Adipocyte (in vitro differentiated cells): ENCODE measurements at places on chromosomes 6 and 20.
A peak's percentile ranks its signal among the peaks of the same experiment; 100 is the strongest.

- DNase-seq, result no peak
These were observed 39.5 kb downstream of the UNC5CL start for GRCh38 chr6:40999569-40999968.

GRCh38 chr6:24918641-24919055 is 17.1 kb downstream of the RIPOR2 start:
- DNase-seq, result no peak

DNA sequence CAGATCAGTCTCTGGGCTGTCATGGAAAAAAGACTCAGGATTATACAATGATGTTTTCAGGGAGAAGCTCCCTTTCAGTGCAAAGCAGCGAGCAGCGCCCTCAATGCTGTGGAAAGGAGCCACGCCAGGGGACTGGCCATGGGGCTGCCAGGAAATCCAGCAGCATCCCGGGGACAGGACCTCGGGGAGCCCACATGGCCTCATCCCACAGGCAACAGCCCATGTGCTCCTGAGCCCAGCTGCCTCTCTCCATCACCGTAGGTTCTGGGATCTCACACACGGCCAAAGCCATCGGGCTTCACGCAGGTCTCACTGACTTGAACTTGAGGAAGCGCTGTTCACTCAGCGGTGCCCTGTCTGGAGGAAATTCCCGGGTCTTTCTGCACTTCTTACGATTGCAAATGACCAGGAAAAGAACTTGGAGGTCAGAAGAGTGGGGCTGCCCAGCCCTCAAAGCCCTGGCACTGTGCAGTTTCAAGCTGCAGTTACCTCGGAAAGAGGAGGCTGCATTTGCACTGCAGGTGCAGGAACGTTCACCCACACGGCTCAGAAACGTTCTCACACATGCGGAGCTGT is 125.9 kb upstream of the THBS2 start:
- no peak for DNase-seq

DNA sequence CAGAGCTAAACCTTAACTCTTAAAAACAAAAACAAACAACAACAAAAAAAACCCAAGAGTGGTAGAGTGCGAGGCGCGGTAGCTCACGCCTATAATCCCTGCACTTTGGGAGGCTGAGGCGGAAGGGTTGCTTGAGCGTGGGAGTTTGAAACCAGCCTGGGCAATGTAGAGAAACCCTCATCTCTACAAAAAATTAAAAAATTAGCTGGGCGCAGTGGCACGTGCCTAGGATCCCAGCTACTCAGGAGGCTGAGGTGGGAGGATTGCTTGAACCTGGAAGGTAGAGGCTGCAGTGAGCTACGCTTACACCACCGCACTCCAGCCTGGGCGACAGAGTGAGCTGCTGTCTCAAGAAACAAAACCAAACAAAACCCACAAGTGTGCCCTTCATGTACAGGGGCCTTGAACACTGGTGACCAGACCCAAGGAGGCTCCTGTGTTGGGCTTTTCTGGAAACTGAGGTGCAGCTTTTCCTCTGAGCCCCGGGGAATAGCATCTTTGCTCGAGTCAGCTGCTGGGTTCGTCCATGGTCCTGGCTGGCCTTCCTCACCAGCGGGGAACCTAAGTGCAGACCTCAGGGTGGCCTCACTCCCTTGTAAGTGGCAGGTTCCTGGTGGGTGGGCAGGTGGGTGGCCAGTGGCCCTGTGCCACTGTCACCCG is 39.9 kb downstream of the PYGB start:
- no peak for DNase-seq

DNA sequence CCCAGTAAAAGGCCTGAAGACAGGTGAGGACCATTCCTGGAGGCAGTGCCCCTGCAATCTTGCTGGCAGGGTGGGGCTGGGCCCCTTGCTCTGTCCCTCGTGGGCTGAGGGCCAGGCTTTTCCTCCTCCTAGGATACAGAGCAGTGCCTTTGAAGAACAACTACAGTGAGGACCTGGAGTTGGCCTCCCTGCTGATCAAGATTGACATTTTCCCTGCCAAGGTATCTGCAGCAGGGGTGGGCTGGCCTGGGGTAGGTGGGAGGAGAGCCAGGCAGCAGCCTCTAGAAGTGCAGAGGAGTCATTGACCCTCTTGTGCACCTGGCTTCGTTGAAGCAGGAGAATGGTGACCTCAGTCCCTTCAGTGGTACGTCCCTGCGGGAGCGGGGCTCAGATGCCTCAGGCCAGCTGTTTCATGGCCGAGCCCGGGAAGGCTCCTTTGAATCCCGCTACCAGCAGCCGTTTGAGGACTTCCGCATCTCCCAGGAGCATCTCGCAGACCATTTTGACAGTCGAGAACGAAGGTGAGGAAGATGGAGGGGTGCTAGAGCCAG is 36.5 kb downstream of the PLCG1 start:
- no peak for DNase-seq

GRCh38 chr20:53984356-53985149 is 85.8 kb downstream of the BCAS1 start:
- no peak for DNase-seq

DNA sequence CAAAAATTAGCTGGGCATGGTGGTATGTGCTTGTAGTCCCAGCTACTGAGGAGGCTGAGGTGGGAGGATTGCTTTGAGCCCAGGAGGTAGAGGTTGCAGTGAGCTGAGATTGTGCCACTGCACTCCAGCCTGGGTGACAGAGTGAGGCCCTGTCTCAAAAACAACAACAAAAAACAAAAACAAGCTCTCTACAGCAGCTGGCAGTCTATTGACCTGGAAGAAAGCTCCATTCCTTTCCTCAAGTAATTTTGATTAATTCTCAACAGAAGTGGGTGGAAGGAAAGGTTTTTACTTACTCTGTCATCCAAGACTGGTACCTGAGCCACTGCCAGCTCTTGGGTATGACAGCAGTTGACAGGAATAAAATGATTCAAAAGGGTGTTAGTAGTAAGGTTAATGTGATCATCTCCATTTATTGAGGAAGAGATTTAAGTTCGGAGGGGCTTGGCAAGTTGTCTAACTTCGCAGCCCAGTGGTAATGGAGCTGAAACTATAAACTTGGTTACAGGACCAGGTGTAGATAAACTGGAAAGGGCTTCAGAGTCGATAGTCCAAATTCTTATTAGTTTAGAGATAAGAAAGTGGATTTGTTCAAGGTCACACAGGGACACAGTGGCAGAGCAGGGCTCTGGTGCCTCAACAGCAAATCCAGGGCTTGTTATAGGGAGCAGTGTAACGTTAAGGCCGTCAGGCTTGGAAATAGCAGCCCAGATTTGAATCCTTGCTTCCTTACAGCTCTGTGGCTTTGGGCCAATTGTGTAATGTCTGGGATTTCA is 14.8 kb downstream of the SRSF3 start:
- DNase-seq, result no peak

DNA sequence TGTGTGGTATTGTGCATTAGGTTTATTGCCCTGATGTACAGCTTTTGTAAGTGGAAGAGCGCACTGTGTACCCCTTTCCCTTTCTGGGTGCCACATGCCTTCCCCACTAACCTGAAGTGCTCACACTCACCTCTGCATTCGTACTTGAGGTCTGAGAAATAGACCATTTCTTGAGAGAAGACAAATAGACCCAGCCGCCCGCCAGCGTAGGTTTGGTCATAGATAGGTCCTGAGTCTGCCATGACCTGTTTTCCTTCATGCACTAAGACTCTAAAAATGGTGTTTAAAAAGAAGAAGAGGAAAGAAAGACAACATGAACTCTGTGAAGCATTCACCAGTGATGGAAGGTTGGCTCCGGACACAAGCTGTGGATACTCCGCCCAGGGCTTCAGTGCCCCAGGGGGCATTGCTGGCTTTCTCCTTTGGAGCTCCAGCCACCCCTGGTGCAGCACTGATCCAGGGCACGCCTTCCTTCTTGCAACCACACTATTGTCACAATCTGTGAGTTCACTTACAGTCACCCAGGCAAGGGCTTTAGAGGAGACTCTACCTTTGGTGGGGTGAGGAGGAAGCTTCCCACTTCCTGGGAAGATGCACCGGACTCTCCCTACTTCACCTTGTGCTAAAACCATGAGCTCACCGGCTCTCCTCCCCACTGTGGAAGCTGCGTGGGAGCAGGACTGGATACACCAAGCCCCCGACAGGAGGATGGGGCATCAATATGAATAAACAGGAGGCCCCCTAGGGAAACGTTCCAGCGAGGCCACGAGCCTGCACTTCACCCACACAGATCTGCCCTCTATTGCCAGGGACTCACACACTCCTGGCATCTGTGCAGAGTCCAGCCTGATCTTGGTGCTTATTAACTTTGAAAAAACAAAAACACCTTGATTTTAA is 33.3 kb downstream of the THBS2 start:
- DNase-seq, result no peak

- no peak for DNase-seq
These were observed 104.5 kb upstream of the CARMIL1 start for GRCh38 chr6:25174678-25175077.

GRCh38 chr6:36539814-36540568 is 7.3 kb downstream of the STK38 start:
- no peak for DNase-seq

- no peak for DNase-seq
These were observed 45.2 kb downstream of the BACH2 start for GRCh38 chr6:90251295-90251992.

- DNase-seq, result peak; percentile 10
These were observed 83.6 kb downstream of the SCAND1 start for GRCh38 chr20:35870541-35871258.

DNA sequence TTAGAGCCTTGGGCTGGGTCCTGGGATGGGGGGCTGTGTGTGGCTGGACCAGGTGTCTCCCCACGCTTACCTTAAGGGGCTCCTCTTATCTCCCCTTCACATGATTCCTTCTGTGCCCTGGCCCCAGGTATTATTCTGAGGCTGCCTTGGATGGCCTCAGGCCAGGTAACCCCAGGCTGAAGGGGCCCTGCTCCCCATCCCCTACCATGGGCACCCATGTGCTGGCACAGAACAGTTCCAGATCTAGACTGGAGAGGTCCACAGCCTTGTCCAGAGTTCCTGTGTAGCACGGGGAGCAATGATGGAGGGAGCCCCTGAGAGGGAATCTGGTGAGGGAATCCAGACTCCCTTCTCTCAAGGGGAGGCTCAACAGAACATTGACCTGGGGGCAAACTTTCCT is 32.1 kb downstream of the MOCS1 start:
- DNase-seq, result no peak

- DNase-seq, result peak; percentile 42
These were observed 525 bp downstream of the MACROD2 start for GRCh38 chr20:13995841-13996240.

- no peak for DNase-seq
These were observed 7.7 kb upstream of the ZBTB24 start for GRCh38 chr6:109490713-109491112.

- DNase-seq, result no peak
These were observed 44.0 kb upstream of the MOCS1 start for GRCh38 chr6:39978240-39978639.

GRCh38 chr6:151436300-151436699 is 15.6 kb downstream of the RMND1 start:
- no peak for DNase-seq

- peak; percentile 84 for DNase-seq
These were observed at the start of gene PLAGL1 for GRCh38 chr6:144008120-144008811. Gene PLAGL1 (minus strand): TSS chr6:144008259. CDS start chr6:143948136, 60,123 bp downstream.

GRCh38 chr6:20415712-20416454 is 14.2 kb downstream of the E2F3 start:
- DNase-seq, result no peak

- no peak for DNase-seq
These were observed 100.3 kb downstream of the ARHGAP18 start for GRCh38 chr6:129609635-129610034.

DNA sequence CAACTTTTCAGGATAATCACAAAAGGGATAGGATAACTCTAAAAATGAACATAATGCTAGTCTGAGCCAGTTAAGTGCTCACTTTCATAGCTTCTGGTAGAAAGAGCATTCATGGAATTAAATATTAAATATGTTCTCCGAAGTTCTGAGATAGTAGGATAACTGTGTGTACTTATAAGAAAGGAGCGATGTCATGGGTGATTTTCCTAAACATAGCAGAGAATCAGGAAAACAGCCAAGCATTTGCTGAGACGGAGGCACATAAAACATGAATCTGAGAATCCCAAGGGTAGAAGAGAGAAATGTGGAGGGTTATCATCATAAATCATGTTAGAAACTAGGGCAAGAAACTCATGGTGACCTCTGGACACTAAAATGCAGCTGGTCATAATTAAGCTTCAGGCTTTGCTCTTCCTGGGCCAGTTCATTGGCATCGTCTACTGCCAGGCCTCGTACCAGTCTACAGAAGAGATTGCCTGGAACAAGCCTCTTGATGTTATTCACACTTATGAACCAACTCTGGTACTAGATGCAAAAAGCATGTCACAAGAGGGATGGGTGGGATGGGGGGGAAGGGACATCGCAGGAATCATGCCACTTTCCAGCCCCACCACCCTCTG is 436.6 kb downstream of the PRKN start:
- no peak for DNase-seq

DNA sequence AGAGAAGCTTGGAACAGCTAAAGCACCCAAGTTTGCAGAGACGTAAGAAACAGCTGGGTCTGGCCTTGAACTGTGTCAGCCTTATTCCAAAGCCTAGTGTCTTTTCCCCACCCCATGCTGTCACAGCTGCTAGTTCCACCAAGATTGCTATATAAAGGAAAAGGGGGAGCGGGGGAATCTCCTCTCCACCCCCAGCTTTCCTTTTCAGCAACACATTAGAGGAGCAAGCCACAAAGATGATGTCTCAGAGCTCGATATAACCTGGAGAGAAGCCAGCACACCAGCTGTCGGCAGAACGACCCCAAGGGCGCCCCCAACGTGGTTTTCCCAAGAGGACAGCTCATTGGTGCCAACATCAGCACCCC is 36.5 kb downstream of the ATP9A start:
- no peak for DNase-seq

DNA sequence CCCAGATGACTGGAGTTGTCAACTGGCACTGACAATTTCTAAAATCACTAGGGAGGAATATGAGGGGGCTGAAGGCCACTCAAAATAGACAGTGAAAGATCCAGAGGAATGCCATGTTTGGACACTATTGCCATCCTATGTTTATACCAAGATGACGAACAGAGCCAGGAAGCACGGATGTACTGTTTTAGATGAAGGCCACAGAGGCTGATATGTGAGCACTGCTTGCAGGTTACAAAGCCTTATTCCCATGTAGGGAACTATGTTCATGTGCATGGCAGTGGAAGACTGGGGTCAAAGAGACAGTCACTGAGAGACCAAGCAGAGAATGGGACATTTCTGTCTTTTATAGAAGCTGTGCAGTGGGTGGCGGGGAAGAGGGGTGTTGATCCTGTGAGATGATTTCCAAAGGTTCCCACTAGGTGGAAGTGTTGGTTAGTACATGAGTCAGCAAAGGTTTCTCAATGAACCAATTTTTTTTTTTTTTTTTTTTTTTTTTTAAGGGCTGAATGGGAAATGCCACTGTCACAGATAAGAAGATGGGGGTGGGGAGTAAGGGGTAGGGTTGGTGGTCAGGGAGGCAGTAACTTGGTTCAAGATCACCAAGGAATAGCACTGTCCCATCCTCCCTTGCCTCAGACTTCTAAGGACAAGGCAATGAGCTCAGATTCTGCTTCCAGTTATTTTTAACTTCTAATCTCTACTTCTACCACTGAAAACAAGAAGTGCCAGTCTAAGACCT is 46.7 kb upstream of the MOCS1 start:
- peak; percentile 79 for DNase-seq
